ENCODE measurements at places on chromosomes 1 and 21.
A peak's percentile ranks its signal among the peaks of the same experiment; 100 is the strongest.

- DNase-seq = no peak
Observed at GRCh38 chr1:119294199-119294598, 74.4 kb upstream of the HAO2 start.

- DNase-seq = no peak
Observed at GRCh38 chr21:36654324-36654723, 44.6 kb upstream of the SIM2 start.

- no peak for DNase-seq
Observed at GRCh38 chr1:98668733-98669132, 7.2 kb downstream of the SNX7 start.

GRCh38 chr21:44706026-44706705 is 5.2 kb downstream of the TSPEAR start:
- no peak for DNase-seq

DNA sequence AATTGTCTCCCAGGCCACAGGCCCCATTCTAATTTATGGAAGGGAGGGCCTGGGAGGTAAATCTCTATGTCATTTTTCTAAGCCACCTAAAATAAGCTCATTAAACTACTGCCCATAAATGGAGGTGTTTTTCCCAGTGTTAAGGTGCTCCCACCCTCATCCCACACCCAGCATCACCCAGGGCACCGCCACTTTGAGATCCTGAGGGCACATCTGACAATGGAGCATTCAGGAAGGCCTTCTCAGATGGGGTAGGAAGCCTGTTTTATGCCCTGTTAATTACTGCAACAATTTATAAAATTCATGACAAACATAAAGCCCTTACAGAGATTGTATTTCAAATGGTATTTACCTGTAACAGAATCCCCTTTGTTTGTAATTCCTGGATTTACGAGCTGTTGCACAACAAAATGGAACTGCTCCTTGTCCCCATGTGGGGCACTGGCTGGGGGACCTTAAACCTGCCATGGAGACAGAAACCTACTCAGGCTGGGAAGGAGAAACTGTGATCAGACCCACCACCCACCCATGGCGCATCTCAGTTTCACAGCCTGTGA is 319.5 kb upstream of the USP24 start:
- DNase-seq = no peak

GRCh38 chr21:26042181-26042876 is 128.2 kb downstream of the APP start:
- no peak for DNase-seq

GRCh38 chr1:35334485-35334884 is 66.0 kb downstream of the ZMYM4 start:
- DNase-seq = no peak

GRCh38 chr1:115594600-115594999 is 47.2 kb upstream of the VANGL1 start:
- DNase-seq = no peak

GRCh38 chr21:34520764-34521508 is 8.9 kb upstream of the KCNE1 start:
- DNase-seq = no peak

DNA sequence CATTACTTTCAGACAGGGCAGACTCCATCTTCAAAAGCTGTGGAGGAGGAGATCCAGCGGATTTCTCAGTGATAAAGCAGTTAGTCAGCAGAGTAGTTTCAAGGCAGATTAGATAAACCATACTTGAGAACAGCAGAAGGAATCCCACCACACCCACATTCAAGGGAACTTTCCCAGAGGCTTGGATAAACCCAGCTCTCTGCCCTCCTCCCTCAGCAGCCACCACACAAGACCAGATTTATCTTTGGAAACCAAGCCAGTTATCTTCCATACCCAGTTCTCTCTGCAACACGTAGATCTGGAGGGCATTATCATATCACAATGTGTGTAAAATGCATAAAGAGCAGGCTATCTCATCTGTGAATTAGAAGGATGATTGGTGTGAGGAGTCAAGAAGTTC is 40.2 kb downstream of the GFI1 start:
- no peak for DNase-seq

GRCh38 chr1:44330935-44331334 is 24.1 kb downstream of the ERI3 start:
- DNase-seq = no peak

- no peak for DNase-seq
Observed at GRCh38 chr1:237457573-237457972, 415.6 kb downstream of the RYR2 start.

- no peak for DNase-seq
Observed at GRCh38 chr1:70112838-70113237, 92.5 kb downstream of the LRRC40 start.

GRCh38 chr1:184716158-184716557 is 38.5 kb downstream of the EDEM3 start:
- no peak for DNase-seq

DNA sequence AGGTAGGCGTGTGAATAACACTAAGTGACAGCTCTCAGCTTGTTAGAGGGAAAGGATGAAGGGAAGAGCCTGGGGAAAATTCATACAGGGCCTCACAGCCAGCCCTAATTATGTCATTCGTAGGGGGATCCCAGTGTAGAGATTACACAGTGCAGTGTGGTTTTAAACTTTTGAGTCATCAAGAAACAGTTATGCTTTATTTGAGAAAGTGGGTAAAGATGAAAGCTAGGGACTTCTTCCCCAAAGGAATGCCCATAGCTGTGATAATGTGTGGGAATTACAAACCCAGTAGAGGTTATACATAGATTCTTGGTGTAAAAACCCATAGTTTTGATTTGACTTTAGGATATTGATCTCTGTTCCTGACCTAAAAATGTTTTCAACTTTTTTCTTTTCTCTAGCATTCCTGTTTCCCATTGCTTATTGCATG is 1.9 kb downstream of the TTF2 start:
- DNase-seq = peak; percentile 48

GRCh38 chr21:14613486-14614224 is 67.5 kb upstream of the SAMSN1 start:
- DNase-seq = no peak

DNA sequence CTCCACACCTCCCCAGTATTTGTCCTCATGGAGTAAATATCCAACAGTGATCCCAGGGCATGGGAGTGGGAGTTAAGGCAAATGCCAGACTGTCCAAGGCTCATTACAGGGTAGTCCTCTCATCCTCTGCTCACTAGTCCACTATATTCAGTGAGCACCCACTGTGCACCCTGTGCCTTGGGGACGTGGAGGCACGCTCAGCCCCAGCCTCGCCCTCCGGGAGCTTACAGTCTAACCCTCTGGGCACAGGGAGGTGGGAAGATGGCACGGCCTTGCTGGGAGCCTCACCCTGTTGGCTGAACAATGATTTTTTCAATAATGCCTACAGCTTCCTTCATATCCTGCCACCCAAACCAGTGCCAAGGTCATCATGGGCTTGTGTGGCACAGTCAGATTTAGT is 2.8 kb downstream of the HES2 start:
- no peak for DNase-seq

DNA sequence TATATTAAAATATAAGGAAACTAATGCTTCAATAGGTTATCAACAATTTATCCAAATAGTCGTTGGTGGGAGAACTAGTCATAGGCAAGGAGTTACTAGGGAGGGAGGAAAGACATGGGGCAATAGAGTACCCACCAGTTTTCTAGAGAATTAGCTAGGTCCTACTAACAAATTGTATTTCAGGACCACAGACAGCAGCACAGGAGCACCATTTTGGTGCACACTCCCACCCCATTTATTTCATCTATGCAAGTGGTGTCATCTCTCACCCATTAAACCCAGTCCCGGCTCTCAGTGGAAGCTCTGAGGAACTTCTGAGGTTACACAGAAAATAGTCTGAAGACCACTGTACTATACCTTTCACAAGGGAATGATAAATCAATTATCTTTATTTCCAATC is 89.0 kb upstream of the BCAR3 start:
- no peak for DNase-seq

- no peak for DNase-seq
Observed at GRCh38 chr21:42160111-42160721, 58.7 kb upstream of the ABCG1 start.

GRCh38 chr21:14550135-14550534 is 4.0 kb upstream of the SAMSN1 start:
- no peak for DNase-seq

- DNase-seq = no peak
Observed at GRCh38 chr1:38746941-38747600, 112.5 kb downstream of the RRAGC start.

GRCh38 chr1:20339811-20340457 is 49.3 kb downstream of the VWA5B1 start:
- DNase-seq = no peak

- no peak for DNase-seq
Observed at GRCh38 chr1:211019266-211019665, 114.7 kb downstream of the KCNH1 start.

GRCh38 chr1:107920999-107921398 is 44.0 kb downstream of the VAV3 start:
- no peak for DNase-seq

DNA sequence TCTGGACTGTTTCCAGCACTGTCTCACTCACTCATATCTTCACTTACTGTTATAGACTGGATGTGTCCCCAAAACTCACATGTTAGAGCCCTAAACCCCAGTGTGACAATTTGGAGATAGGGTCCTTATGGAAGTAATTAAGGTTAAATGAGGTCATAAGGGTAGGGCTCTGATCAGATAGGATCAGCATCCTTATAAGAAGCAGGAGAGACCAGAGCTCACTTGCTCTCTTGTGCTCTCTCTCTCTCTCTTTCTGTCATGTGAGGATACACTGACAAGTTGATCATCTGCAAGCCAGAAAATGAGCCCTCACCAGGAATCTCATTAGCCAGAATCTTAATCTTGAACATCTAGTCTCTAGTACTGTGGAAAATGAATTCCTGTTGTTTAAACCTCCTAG is 23.4 kb downstream of the TNR start:
- no peak for DNase-seq

DNA sequence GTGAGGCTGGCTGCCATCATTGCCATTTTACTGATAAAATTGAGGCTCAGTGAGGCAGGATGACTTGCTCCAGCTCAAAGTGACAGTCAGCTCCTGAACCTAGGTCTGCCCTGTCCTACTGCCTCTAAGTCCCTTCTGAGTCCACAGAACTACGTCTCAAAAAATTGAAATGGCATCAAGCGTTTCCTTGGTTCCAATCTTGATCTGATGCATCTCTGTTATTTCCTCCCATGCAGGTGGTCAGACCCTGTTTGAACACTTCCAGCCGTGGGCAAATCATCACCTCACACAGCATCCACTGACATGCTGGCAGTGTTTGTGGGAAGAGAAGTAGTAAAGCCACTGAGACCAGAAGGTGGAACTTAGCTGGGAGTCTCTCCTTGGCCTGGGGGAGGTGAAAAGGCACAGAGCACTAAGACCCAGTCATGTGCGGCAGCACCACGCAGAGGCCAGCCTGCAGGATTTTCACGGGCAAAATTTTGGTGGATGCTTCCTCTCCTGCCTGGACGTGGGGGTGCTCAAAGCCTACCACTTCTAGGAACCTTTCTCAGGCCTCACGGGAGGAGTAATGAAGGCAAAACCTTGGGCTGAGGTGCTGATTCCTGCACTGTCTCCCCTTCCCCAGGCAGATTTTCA is 7.8 kb upstream of the CPLANE2 start:
- DNase-seq = no peak

DNA sequence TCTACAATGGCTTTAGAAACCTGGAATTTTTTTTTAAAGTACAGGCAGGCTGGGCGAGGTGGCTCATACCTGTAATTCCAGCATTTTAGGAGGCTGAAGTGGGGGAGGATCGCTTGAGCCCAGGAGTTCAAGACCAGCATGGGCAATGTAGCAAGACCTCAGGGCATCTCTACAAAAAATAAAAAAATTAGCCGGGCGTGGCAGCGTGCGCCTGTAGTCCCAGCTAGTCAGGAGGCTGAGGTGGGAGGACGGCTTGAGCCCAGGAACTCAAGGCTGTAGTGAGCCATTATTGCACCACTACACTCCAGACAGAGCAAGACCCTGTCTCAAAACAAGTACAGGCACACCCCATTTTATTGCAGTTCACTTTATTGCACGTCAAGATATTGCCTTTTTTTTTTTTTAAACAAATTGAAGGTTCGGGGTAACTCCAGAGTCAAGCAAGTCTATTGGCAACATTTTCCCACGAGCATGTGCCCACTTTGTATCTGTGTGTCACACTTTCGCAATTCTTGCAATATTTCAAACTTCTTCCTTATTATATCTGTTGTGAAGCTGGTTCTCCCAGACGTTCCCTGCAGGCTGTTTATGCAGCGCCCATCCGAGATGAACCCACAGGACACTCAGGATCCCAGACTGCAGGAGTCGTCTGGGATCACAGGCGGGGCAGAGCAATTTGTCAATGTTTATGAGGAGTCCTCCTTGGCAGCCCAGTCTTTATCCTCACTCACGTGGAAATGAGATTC is 4.7 kb downstream of the HES2 start:
- no peak for DNase-seq

DNA sequence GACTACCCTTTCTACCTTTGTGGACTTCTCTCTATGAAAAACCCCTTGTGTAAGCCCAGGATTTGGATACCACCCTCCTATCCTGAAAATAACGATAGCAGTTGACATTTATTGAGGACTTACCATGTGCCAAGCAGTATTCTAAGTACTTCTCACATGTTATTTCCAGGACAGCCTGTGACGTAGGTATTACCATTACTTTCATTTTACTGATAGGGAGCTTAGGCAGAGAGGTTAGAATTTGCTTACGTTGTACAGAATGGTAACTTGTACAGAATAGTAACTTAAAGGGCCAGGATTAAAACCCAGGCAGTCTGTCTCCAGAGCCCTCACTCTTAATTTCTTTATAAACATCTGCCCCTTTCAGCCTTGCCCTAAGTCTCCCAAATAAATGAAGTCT is 138.3 kb downstream of the NTMT2 start:
- DNase-seq = no peak

DNA sequence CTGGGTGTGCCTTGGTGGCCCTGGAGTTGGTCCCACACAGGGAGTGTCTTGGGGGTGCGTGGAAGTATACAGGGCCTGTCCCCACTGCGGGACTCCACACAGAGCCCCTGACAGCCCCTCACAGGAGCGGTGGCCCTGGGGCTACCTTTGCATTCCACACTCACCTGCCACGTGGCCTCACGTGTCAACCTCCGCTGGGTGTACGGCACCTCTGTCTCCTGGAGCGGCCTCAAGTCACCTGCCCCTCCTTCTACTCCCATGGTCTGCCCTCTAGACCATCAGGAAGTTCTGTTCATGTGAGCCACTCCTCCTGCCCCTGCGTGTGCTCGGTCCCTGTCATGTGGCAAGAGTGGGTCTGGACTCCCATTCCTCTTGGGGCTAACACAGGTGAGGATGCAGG is 58.6 kb downstream of the FAAP20 start:
- no peak for DNase-seq

GRCh38 chr1:52602856-52603600 is 857 bp downstream of the GPX7 start:
- peak; percentile 36 for DNase-seq

GRCh38 chr21:16280686-16281091 is 550.9 kb downstream of the USP25 start:
- DNase-seq = no peak
